ENCODE measurements at places on chromosomes 2 and 18.

DNA sequence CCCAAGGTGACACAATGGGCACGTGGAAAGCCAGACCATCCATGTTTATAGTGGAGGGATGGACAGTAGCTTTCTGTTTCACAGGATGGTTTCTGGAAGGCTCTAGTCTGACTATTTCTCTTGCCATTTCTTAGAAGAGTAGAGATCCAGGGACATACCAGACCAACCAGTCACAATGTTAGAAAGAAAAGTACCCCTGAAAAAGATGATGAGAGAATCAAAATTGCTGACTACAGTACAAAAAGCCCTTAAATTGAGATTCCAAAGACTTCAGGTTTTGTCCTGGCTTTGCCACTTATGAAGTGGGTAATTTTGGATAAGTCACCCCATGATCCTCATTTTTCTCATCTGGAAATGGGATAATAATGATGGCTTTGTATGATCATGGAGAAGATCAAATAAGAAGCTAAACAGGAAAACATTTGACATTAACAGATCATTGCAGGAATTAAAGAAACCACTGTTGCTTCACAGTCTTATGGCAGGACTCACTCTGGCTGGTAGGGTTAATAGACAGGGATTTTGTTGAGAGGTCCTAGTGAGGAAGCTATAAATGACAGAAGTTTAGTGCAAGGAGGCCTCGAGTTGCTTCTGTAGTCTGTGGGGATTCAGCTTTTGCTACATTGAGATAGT is 386.0 kb downstream of the IRS1 start:
- no peak for DNase-seq

DNA sequence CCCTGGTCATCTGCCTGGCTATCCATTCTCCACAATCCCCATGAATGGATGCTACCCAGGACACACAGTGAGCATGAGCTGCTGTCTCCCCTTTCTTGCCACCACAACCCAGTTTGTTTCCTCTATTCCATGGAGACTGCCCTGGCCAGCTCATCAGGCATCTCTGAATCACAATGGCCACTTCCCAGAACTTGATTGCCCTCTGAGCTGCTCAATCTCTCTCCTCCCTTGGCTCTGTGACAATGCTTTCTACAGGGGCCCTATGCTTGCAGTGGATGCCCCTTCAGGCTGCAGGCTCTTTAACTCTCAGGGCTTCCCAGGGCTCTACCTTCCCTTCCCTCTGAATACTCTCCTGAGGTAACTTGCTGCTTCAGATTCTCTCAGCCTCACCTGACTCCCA is 14.4 kb upstream of the SLC4A5 start:
- no peak for DNase-seq

DNA sequence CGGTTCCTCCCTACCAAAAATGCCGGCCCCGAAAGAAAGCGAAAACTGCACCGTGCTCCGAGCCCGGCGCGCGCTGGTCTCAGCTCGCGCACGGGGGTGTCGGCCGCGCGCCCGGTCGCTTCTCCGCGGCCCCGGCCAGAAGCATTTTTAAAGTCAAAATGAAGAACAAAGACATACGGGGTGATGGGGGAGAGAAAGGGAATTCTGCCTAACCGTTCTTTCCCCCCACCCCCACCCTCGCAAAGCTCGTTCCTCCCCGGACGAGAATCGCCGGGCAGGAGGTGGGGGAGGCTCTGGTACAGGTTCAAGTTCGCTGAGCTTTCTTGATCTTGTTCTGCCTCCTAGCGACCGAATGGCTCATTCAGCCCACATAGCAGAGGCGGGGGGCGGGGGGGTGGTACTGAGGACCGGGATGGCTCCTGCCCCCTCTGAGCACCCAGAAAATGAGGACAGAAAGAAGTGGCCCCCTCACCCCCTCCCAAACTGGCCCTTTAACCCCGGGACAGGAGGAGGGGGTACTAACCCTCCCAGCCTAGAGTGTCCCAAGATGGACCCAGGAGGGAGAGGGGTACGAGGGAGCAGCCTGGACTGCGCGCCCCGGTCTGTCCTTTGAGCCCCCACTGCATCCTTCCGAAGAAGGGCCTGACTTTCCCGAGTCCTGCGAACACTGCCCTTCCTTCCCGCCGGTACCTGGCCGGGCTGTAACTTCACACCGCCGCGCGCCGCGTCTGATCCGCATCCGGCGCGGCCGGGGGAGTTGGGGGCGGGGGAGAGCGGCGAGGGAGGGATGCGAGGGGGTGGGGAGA is 3.1 kb downstream of the BCL11A start:
- no peak for DNase-seq

DNA sequence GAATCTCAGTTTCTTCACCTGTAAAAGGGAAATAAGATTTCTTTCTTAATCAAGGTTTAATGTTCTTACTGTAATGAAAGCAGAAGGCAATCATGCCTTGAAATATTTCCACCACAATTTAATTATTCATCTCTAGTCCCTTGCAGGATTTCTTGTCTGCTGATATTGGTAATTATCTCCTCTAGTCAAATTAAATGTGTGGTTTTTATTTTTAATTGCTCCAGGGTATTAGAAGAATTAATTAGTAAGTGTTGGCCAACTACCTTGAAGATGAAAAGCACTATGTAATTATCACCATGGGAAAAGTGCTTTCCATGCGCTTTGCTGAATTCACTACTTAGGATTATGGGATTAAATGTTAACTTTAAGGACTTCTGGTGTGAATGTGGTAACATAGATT is 8.7 kb upstream of the LAPTM4A start:
- no peak for DNase-seq

DNA sequence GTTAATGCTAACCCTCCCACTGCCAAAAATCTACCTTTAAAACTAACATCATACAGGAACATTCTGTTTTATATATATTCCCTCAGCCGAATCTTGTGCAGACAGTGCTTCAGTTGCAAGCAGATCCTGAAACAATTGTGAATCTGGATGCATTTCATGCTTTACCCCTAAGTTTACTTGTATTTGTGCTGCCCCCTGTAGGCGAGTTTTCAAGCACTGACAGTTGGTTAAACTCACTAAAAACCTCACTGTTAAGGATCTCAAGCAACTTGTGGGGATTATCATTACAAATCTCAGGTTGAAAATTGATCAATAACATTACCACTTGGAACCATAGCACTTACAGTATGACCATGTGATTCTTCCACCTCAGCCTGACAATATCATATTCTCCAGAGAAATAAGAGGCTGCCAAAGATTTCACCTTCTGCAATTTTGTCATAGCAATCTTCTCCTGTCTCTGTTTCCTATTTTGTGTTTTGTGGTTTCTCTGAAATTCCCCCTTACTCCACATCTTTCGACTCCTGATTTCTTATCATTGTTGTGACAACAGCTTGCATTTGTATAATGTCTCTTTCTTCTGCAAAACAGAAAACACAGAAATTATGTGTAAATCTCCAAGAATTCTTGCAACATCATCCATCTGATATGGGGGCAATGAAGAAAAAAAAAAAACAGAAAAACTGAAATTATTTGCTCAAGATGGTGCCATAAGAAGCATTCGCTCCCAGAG is 354.6 kb upstream of the SETBP1 start:
- no peak for DNase-seq

GRCh38 chr2:144597894-144598593 is 78.1 kb upstream of the ZEB2 start:
- no peak for DNase-seq

- DNase-seq = no peak
Measured at GRCh38 chr2:48562281-48562680, 32.3 kb downstream of the STON1 start.

DNA sequence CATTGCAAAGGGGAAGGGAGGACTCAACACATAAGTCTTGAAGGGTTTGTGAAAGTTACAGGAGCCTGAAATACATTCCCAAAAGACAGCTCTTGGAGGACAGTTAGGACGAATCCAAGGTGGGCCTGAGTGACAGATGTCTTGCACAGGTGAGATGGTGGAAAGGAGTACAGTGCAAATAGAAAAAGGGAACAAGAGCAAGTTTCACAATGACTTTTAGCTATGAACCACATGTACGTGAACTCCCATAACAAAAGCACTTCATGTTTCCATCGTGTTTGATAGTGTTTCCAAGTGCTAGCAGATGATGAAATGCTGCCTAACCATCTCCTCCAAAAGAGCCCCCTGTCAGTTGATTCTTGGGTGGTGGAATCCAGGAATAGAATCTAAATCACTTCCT is 1.8 kb downstream of the IL18RAP start:
- no peak for DNase-seq

DNA sequence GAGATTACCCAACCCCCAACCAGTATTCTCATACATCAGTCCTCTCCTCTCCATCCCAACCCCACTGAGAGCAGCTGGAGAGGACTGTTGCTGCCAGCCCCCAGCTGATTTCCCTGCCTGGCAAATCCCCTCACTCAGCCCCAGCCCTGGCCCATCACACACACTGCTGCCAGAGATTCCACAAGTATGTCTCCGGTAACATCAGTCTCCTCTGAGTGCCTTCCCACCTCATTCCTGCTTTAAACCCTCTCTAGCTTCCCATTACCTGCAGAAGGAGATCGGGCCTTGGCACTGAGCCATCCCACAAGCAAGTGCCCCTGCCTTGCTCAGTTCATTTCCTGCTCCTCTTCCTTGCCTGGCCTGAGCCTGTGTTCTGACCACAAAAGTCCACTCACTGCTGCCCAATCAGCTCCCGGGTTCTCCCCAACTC is 50.6 kb upstream of the ZFP36L2 start:
- DNase-seq = no peak

DNA sequence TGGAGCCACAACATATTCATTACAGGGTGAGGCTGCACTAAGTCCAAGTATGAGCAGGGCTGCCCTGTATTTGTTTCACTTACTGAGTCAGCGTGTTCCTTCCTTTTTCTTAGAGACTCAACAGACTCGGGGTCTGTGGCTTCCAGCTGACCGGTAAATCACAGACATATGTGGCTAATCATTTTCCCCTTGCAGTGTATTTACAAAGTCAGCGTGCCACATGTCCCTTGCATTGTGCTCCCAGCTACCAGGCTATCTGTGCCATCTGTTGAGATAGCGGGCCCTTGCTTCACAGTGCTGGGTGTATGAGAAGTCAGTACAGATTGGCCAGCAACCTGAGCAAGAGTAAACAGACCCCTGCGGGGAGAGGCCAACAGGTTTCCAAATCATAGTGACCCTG is 254.3 kb downstream of the LRRTM1 start:
- no peak for DNase-seq

GRCh38 chr18:28684746-28685355 is 507.9 kb upstream of the CDH2 start:
- no peak for DNase-seq

DNA sequence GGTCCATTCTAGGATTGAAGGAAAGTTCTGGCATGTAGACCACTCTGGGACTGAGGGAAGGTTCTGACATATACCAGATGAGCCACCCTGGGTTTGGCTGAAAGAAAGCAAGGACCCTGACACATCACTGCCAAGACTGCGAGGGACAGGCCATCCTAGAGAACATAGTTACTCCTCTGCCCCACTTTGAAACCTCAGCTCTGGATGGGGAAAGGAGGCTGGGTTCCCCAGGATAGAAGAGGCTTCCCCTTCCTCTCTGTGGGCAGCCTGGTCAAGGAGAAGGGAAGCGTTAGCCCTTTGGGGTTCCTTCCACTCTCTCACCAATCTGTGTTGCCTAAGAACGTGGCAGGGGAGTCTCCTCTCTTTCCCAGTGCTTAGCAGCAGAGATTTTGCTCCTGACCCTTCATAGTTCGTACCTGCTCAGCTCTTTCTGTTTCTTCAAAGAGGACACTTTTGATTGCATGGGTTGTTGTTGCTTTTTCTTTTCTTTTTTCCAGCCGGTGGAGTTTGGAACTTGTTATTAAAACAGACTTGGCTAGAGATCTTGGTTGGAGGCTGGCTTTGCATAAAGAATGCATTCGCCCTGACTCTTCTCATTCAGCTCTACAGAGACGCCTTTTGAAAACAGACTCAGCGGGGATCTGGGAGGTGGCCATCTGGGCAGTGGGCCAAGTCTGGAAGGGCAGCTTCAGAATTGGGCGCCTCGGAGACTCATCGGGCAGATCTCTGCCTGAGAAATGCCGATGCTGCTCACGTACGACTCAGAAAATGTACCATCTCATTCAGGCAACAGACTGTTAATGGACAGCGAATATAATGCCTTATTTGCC is 166.1 kb downstream of the CLIP4 start:
- no peak for DNase-seq

All from activated CD4-positive, alpha-beta T cell treated with anti-CD3 and anti-CD28 coated beads for 24 hours (primary cell).